T-helper 17 cell (primary cell): ENCODE measurements at places on chromosomes 7 and 10. TPM values are rescaled to one million over a fixed set of nuclear protein-coding genes. Genes with fewer than 3 reads are reported as not detected.

SLC25A40 gene
- 13.8 TPM for total RNA-seq

TMEM209 gene
- total RNA-seq, result 26.3 TPM

LDB3 gene
- not detected for total RNA-seq

CCT6A gene
- total RNA-seq, result 58.4 TPM

PTPRE gene
- 45.3 TPM for total RNA-seq

PRR15 gene
- total RNA-seq, result not detected

FBXL13 gene
- total RNA-seq, result 1.4 TPM

NEUROG3 gene
- not detected for total RNA-seq

TET1 gene
- total RNA-seq, result 2.2 TPM

ZNF239 gene
- total RNA-seq, result 1.1 TPM

ITPRID1 gene
- total RNA-seq, result not detected
